8988T (cell line): ENCODE measurements at places on chromosomes 1 and 21.

DNA sequence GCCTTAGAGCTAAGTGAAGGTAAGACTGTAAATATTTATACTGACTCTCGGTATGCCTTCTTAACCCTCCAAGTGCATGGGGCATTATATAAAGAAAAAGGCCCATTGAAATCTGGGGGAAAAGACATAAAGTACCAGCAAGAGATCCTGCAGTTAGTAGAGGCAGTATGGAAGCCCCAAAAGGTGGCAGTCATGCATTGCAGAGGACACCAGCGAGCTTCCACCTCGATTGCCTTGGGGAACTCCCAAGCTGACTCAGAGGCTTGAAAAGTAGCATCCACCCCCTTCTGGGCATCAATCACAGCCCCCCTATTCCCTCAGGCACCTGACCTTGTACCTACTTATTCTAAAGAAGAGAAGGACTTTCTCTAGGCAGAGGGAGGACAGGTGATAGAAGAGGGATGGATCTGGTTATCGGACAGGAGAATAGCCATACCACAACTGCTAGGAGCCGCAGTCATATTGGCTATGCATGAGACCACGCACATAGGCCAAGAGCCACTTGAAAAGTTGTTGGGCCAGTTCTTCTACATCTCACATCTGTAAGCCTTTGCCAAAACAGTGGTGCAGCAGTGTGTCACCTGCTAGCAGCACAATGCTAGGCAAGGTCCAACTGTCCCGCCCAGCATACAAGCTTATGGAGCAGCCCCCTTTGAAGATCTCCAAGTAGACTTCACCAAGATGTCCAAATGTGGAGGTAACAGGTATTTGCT, 19.4 kb downstream of the PLA2G2F start:
- no peak for DNase-seq

DNA sequence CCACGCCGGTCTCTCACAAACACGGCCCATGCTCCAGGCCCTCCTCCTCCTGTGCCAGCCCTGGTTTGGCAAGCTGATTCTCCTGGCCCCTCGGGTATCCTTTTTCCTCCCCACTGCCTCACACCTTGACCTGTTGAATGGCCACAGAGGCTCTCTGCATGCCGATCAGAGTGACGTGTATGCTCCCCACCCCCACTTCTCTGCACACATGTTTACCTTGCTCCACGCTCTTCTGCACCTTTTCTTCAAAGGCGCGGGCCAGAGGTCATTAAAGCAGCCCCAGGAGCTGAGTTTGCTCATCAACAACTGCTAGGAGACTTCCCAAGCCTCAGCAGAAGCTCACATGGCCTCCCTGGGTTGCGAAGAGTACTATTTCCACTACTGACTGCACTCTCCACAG, 139.3 kb upstream of the EDN2 start:
- DNase-seq = no peak

DNA sequence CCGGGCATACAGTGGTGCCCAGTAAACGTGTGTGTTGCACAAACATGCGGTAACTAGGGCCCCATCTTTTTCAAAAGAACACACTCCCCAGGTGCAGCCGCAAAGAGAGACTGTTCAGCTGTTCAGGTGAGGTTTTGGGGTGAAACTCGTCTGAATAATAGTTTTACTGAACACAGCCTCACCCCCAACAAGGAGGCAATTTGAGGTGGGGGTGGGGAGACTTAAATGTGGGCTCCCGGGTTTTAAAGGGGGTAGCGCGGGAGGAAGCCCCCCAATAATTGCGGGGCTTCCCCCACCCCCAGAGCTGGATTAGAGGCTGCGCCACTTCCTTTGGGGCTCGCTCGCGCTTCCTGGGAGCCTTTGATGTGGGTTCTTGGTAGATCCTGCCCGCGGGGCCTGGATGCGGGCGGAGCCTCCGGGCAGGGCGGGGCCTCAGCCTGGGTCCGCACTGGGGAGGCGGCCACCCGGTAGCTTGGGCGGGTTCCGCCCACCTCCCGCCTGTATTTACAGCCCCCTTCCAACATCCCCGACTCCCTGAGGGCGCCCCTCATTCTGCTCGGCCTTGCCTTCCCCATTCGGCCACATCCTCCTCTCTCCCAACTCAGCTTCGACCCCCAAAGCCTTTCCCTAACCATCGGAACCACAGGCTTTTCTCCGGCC, 6.4 kb upstream of the EPHA2 start:
- DNase-seq = no peak

- no peak for DNase-seq
These were observed 8.9 kb upstream of the LHX8 start for GRCh38 chr1:75125161-75125726.

GRCh38 chr1:160682983-160683865, 28.4 kb downstream of the CD48 start:
- no peak for DNase-seq
